ENCODE measurements at places on chromosomes 2 and 18. TPM values are rescaled to one million over a fixed set of nuclear protein-coding genes. Genes with fewer than 3 reads are reported as not detected.

DNA sequence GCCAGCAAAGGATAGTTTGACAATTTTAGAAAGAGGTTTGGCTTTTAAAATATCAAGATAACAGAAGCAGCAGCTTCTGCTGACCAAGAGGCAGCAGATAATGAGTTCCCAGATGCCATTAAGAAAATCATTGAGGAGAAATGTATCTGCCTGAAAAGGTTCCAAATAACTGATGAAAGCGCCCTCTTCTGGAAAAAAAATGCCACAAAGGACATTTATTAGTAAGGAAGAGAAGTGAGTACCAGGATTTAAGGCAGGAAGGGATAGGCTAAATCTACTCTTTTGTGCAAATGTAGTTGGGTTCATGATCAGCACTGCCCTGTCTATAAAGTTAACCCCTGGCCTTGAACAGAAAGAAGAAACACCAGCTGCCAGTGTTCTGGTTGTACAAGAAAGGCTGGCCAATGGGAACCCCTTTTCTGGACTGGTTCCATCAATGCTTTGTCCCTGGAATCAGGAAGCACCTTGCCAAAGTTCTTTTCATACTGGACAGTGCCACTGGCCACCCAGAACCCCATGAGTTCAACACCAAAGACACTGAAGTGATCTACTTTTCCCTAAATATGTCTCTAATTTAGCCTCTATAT, 40.6 kb downstream of the DHX57 start:
- H3K36me3 ChIP-seq = no peaks in the 10 kb centered on the region
- H3K27ac ChIP-seq = no peak overlapping the region
- no peak overlapping the region for H3K4me3 ChIP-seq

AQP12B gene
- not detected for total RNA-seq

RHBDD1 gene
- total RNA-seq = 25.3 TPM

ADAM23 gene
- 0.18 TPM for total RNA-seq

DSG2 gene
- total RNA-seq = 12.1 TPM

- no peak overlapping the region for H3K27ac ChIP-seq
- H3K4me1 ChIP-seq = no peaks in the 10 kb centered on the region
- H3K4me3 ChIP-seq = no peak overlapping the region
- H3K36me3 ChIP-seq = no peaks in the 10 kb centered on the region
- no peak for DNase-seq
Measured at GRCh38 chr2:240179941-240180666, 39.6 kb upstream of the OTOS start.

GRCh38 chr2:170922634-170923494, 6.2 kb upstream of the GORASP2 start:
- no peak overlapping the region for H3K4me3 ChIP-seq
- H3K36me3 ChIP-seq = no peaks in the 10 kb centered on the region
- H3K4me1 ChIP-seq = no peaks in the 10 kb centered on the region
- no peak overlapping the region for H3K27ac ChIP-seq
- no peak for DNase-seq

DNA sequence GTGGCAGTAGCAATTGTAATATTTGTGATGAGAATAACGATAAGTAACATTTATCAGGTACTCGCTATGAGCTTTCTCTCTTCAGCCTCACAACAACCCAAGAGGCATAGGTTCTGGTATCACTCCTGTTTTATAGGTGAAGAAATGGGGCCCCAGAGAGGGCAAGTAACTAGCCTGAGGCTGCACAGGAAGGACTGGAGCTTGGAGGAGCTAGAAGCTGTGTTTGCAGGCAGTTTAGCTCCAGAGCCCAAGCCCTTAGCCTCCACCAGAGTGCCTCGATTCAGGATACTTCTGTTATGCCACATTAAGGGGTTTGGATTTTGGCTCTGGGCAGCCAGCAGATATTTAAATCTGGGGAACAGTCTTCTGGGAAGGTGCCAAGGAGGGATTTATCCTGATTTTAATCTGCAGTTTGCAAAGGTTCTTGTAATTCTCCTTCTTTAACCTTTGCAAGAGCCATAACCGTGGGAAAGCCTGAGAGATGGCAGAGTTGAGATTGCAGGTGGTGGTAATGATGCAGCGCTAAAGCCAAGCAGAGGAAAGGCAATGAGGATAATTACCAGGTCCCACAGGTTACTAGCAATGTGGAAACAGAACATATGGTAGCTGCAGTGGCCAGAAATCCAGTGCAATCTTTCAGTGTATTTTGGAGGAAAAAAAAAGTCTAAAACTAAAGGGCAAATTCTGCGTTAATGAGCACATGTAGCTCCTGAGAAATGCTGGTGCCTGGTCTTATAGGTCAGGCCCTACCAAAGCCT, 9.1 kb downstream of the MOCOS start:
- H3K4me3 ChIP-seq = no peak overlapping the region
- no peaks in the 10 kb centered on the region for H3K36me3 ChIP-seq
- H3K4me1 ChIP-seq = no peaks in the 10 kb centered on the region
- no peaks in the 10 kb centered on the region for H3K27me3 ChIP-seq

DNA sequence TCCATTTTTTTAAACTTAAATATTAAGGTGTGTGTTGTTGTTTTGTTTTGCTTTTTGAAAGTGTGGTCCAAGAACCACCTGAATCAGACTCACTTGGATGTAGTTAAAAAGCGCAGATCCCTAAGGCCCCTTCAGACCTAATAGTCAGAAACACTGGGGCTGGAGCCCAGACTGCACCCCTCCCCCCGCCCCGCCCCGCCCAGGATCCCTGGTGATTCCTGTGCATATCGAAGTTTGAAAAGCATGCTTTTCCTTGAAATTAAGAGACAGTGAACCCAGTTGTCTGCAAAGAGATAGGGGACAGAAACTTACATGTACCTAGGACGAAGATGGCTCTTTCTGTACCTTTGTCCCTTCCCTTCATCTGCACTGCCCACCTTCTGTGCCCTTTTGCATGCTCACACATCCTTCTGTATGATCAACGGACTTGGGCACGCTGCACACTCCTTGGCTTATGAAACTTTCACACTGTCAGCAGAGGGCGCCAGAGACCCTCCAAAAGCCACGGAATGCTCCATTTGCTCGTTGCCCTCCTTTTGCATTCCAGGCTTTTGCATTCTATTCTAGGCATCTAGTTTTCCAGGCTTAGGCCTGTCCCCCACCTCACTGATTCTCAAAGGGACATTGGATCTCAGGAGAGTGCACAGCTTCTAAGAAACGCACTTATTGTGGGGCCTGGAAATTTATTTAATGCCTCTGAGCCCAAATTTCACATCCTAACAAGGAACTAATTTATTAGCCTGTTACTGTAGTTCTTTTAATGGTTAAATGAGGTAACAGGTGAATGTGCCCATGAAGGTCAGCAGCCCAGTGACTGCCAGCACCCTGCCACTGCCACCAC, 32.8 kb upstream of the SLC14A1 start:
- H3K27me3 ChIP-seq = no peaks in the 10 kb centered on the region
- no peaks in the 10 kb centered on the region for H3K4me1 ChIP-seq
- H3K27ac ChIP-seq = no peak overlapping the region

IL36G gene
- total RNA-seq = not detected

DNA sequence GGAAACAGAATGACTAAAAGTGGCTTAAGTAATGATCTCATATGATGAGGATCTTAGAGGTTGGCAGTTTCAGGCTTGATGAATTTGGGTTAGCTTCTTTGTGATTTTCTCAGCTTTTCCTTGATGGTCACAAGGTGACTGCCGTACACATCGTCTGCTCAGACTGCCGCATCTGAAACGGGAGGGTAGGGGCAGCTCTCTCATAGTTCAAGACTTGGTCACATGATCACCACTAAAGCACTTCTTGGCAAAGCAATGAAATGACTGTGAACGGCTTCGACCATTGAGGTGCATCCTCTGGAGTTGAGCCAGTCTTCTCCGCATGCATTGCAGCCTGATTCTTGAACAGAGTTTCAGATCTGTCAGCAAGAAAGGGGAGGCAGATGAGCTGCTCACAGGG, 43.8 kb downstream of the LPIN1 start:
- peaks cover 22% of the 10 kb centered on the region for H3K36me3 ChIP-seq
- no peaks in the 10 kb centered on the region for H3K27me3 ChIP-seq
- no peak for DNase-seq
- no peaks in the 10 kb centered on the region for H3K4me1 ChIP-seq

- peaks cover 4% of the 10 kb centered on the region for H3K36me3 ChIP-seq
- no peak for DNase-seq
- H3K4me3 ChIP-seq = no peak overlapping the region
- peaks cover 8% of the 10 kb centered on the region for H3K4me1 ChIP-seq
Measured at GRCh38 chr2:218708086-218708485, 2.5 kb upstream of the TTLL4 start.

DNA sequence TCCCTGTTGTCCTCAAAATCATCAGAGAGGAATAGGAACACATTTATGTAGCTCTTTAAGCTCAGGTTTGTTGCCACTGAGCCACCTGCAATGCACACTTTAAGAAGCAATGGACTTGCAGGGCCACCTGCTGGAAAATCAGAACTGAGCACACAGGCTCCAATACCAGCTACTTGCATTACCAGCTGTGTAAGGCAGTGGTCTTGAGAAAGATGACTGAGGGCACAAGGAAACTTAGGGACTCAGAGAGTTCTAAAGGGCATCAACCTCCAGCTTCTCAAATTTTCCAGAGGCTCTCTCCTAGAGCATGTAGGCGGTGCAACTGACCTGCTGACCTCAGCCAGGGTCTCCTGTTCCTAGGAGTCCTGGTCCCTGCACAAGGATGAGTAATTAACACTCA, 2.5 kb upstream of the CNDP2 start:
- H3K4me1 ChIP-seq = peaks cover 19% of the 10 kb centered on the region
- peaks cover 2% of the 10 kb centered on the region for H3K27me3 ChIP-seq
- no peak overlapping the region for H3K27ac ChIP-seq
- peak; percentile 62 for DNase-seq
- H3K36me3 ChIP-seq = no peaks in the 10 kb centered on the region
- H3K4me3 ChIP-seq = no peak overlapping the region

- H3K36me3 ChIP-seq = no peaks in the 10 kb centered on the region
- H3K4me1 ChIP-seq = no peaks in the 10 kb centered on the region
- H3K27me3 ChIP-seq = no peaks in the 10 kb centered on the region
- no peak overlapping the region for H3K27ac ChIP-seq
- DNase-seq = no peak
Measured at GRCh38 chr18:58578321-58578720, 50.6 kb downstream of the ALPK2 start.

MARCO gene
- 0.26 TPM for total RNA-seq

All from Panc1 (cell line).